ENCODE measurements at places on chromosomes 7 and 10.

- DNase-seq: no peak
Measured at GRCh38 chr7:39921506-39922175, 28.4 kb upstream of the CDK13 start.

GRCh38 chr7:38476764-38477163, 154.4 kb downstream of the AMPH start:
- DNase-seq: no peak

DNA sequence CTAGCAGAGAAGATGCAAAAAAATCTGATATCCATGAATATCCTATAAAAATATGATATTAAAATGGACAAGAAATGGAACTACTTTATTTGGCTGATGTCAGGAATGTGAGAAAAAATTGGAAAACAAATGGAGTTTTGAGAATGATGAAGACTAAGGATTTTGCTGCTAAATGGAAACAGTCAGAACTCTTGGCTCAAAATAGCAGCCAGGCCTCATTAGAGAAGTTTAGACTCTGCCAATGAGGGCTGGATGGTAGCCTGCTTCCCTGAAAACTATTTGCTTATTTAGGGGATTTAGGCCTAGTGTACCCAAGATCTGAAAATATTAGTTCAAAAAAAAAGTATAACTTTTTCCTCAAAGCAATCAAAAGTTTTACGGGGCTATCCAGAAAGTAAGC, 458.5 kb downstream of the TFEC start:
- no peak for DNase-seq

DNA sequence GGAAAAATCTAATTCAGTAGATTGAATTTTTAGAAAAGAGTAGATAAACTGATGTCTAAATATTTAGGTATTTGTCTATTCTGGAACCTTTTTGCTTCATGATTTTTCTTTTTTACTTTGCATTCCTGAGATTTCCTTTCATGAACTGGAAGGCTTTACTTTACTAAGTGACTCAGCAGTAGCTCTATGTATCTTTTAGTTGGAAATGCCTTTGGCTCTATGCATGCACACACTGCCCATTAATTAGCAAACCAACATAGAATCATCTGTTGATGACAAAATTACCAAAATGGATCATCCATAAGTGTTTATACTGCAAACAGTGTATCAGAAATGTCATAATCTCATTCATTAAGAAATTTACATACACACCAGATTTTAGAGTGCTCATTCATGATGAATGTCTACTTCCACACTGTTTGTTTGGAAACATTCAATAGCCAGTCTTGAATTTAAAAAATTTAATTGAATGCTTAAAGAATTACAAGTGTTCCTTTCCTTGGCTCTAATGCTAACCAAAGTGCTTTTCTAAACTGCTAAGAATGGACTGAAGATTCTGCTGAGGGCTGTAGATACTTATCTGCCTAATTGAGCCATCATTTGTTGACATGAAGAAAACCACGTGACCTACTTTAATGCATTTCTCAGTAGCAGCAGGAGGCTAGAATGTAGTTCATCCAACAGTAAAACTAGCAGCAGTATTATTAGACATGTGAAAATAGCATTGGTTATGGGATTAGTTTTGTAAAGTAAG, 282.0 kb downstream of the ADK start:
- no peak for DNase-seq

- no peak for DNase-seq
Measured at GRCh38 chr7:133778472-133778871, 348.7 kb upstream of the LRGUK start.

DNA sequence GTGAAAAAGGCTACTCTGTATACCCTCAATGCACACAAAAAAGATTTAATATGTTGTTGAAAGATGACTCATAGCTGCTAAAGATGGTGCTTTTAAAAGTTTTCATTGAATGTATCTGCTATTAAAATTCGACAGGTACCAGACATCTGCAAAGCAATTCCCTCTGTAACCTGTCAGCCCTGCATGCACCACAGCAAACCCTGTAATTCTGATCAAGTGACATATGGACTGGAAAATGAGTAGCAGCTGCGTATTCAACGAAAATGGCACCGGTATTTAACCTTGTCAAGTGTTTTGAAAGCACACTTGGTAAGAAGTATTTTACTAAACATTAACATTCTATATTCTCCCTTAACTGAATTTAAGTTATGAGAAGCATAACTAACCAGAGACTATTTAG, 58.2 kb upstream of the PTPRN2 start:
- no peak for DNase-seq

- no peak for DNase-seq
Measured at GRCh38 chr10:79093658-79094411, 25.1 kb downstream of the ZMIZ1 start.

GRCh38 chr7:35869810-35870209, 69.0 kb downstream of the SEPTIN7 start:
- DNase-seq: no peak

DNA sequence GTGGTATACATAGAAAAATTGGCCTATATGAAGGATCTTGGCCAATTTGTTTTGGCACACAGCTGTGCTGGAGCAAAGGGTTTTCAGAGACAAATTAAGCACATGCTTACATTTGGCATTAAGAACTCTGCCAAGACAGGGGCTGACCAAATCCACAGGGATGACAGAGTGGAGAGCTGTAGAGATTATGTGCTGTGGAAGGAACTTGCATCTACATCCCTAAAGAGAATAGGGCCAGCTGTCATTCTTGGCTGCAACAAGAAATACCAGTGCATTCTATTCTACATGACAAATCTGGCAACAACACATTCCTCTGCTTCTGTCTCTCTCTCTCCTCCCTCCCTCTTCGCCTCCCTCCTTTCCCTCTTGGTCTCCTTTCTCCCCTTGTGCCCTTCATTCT, 75.6 kb downstream of the POM121L12 start:
- DNase-seq: no peak
